Left renal pelvis (tissue), 4 donors: ENCODE measurements at places on chromosomes 5 and 9. TPM values are rescaled to one million over a fixed set of nuclear protein-coding genes. Genes with fewer than 3 reads are reported as not detected.
A peak's percentile ranks its signal among the peaks of the same experiment; 100 is the strongest.

DNA sequence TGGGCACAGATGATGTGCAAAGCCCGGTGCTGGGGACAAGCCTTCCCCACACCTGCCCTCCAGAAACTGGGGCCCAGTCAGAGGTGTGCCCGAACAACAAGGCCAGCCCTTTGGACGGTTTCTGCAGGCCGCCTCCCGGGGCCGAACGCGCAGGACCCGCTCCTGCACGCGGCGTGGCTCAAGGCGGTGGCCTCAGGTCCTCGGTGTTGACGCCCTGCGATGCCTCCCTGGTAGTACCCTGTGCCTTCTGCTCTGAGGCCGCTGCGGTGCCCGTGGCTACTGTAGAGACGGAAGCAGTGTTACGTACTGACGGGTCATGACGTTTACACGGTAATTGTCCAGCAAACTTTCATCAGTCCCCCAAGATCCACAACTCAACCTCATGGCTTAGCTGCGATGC lies 33.5 kb upstream of the FANCC start:
- no peak for DNase-seq

- no peak for DNase-seq
Observed at GRCh38 chr5:127907907-127908306, 175.7 kb upstream of the SLC12A2 start.

DNA sequence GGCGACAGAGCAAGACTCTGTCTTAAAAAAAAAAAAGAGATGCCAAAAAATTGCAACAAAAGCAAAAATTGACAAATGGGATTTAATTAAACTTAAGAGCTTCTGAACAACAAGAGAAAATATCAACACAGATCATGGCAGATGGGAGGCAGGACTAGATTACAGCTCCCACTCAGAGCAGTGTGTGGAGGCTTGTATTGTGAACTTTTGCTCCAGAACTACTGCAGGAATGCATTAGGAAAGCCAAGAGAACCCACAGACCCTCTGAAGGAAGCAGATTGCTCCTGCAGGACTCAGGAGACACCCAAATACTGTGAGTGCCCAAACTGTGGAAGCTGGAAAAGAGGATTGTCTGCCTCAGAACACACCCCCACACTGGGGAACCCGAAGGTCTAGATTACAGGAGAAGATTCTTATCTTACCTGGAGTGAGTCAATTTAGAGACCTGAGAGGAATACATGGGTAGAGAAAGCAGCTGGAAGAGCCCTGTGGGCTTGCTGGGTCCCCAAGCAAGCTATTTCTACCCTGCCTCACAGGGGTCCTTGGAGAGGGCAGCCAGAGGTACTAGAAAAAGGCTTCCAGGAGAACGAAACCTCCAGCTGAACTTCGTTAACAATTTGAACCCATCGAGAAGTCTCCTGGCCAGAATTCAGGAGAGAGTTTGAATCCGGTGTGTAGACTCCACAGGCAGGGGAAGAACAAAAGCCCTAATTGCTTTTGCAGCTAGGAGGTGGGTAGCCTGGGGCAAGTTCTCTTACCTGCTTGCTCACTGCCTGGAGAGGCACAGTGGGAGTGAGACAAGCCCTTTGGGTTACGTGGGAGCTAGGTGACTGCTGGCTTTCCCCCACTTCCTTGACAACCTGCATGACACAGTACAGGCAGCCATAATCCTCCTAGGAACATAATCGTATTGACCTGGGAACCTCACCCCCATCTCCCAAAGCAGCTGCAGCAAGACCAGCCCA lies 593.4 kb upstream of the RGMB start:
- DNase-seq = no peak

GRCh38 chr5:3344671-3345070 lies 251.0 kb upstream of the IRX1 start:
- DNase-seq = no peak

ORM2 gene
- polyA plus RNA-seq = not detected

- no peak for DNase-seq
Observed at GRCh38 chr5:40569546-40570270, 110.0 kb upstream of the PTGER4 start.

CAVIN4 gene
- polyA plus RNA-seq = 4.5 TPM

DNA sequence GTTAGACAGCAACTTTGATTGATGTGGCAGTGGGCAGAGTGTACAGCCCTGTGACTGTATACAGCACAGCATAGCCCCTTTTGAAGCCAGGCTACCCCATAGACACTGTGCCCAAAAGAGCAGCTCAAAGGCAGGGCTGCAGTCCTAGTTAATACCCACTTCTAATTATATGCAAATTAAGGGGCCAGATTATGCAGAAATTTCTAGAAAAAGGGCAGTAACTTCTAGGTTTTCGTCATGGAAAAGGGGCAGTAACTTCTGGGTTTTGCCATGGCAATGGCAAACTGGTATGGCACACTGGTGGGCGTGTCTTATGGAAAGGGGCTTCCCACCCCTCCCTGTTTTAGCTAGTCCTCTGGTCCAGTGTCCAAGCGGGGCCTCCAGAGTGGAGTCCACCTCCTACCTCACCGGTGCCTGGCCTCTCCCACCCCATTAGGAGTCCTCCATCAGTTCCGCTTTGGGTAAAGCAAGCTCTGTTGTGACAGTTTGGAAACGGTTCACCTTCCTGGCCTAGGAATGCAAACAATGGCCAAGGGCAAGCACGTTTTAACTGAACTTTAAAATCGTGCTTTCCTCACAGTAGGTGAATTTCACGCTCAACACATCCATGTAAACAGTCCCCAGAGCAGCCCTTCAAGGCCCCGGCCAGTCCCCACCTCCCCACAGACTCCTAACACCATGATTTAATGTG lies 5.6 kb downstream of the ADAMTS13 start:
- DNase-seq = no peak

DNA sequence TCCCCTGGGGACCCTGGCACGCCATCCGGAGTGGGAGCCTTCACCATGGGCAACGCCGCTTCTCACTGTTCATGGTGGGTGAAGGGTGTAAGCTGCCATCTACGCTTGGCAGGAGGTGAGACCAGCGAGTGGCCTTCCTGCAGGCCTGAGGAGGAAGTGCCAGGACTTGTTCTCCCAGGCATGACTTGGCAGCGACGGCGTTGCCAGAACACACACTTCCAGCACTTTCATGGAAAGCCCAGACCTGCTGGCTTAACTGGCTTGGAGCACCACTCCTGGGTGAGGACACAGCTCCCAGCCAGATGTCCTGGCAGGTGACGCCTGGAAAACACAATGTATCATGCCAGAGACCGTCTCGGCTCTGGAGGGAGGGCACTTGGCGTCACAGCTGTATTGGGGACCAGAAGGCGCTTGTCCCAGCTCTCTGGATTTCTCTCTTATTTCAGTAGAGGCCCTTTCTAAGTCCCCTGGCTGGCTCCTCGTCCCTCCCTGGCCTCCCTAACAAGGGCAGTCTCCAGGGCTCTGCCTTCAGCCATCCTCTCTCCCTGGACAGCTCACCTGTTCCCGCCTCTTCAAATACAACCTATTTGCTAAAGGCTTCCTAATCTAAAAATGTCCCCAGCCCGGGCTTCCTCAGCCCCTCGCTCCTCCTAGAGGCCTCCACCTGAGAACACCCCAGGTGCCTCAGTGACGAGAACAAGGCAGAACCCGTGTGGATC lies 188.3 kb downstream of the OLFM1 start:
- DNase-seq = no peak

NIPAL4 gene
- polyA plus RNA-seq = 0.07 TPM

GRCh38 chr5:177455661-177456590 lies 9.3 kb downstream of the PRR7 start:
- peak; percentile 77 for DNase-seq

GRCh38 chr9:127981559-127982121 lies 851 bp upstream of the EEIG1 start:
- no peak for DNase-seq
